ENCODE measurements at places on chromosomes 12 and 14. TPM values are rescaled to one million over a fixed set of nuclear protein-coding genes. Genes with fewer than 3 reads are reported as not detected.
A peak's percentile ranks its signal among the peaks of the same experiment; 100 is the strongest.

DEPDC4 gene
- total RNA-seq: 1.2 TPM

SLC17A8 gene
- total RNA-seq: not detected

ATXN3 gene
- total RNA-seq: 25.1 TPM

SLC22A17 gene
- total RNA-seq: 2.8 TPM

GRCh38 chr12:19757317-19757877 is 318.1 kb downstream of the AEBP2 start:
- DNase-seq: no peak

- DNase-seq: peak; percentile 13
These were observed 35.9 kb downstream of the TESC start for GRCh38 chr12:117063162-117063911.

DNA sequence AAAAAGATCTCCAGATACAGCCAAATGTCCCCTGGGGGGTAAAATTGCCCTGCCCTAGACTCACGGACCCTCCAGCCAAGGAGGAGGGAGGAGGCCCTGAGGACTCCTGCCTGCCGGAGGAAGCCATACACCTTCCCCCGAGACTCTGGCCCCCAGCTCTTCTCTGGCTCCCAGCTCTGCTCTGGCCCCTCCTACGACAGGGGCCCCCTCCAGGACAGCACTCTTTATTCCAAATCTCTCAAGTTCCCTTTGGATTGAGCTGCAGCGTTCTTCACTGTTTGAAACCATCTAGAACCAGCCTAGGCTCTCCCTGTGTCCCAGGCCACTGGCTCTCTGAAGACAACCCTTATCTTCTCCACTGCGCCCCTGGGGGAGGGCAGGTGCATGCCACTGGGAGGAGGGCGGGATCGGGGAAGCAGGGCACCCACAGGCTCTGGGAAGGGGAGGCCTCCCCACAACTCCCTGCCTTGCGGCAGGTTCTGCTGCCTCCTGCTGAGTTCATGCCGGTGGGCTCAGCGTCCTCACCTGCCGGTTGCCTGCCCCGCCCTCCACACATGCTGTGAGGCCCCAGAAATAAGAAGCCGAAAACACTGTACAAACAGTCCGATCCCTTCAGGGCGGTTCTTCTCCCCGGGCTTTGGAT is 112.7 kb downstream of the DICER1 start:
- DNase-seq: no peak

GRCh38 chr14:50943943-50944646 is at the start of gene PYGL:
Gene PYGL, minus strand, starts transcription at chr14:50944483. Its CDS starts 80 bp downstream, at chr14:50944403.
- no peak for DNase-seq

DNA sequence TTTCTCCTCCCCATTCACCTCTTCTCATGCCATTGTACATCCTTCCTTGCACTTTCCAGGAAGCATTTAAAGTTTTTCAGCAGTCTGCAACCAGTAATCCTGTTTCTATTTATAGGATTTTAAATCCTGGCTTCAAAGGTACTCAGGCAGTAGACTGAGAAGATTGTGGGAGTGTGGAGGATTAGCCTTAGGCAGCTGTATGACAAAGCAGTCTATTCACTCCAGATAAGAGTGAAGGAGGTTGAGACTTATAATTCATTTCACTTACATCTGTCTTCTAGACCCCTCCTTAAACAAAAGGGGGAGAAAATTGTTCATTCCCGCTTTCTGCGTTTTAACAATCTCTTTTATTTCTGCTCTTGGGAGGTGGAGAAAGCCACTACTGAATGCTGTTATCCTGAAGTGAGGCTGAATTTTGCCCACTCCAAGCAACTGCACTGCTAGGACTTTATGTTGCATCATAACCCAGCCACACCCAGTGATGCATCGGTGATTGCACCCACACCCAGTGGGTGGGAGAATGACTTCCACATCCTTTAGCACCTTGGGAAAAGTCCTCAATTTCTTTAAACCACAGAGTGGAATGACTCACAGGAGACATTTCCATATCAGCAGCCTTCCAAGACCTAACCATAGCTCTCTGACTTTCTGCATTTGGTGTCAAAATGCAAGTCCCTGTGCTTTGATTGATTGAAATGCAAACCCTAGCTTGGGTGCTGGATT is 382.5 kb upstream of the ATP2B1 start:
- DNase-seq: no peak

DNA sequence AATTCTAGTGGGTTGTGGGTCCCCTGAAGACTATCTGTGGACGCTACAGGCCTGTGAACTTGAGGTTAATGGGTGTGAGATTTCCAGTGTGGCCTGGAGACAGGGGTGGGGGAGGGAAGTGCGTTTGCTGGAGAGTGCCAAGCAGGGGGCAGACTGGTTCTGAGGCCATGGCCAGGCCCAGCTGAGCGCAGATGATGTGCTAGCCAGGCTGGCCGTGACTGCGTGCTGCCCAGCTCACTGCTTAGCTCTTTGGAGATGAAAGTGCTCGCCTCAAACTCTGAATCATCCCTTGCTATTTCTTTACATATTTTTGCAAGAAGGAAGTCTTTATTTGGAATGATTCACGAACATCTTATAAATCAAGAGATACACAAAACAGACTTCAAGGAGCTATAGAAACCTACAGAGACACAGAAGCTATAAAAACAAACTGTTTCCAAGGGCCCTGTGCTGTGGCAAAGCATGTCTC is 75.2 kb upstream of the PLEKHG3 start:
- no peak for DNase-seq

- DNase-seq: no peak
These were observed 7.6 kb upstream of the OVCH1 start for GRCh38 chr12:29505122-29505521.

DNA sequence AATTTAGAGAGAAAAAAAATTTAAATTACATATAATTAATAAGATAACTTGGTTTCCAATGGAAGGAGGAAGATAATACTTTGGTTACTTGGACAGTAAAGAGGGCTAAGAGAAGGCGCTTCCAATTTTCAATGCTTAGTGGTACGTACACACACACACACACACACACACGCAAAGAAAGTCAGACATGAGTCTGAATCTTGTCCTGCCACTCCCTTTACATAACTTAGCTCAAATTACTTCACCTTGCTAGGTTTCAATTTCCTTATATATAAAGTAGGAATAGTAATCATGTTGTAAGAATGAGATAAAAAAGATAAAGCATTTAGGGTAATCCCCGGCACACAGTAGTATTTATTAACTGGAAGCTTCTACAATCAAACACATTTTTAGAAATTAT is 39.7 kb upstream of the VCPKMT start:
- no peak for DNase-seq

All from CD8-positive, alpha-beta memory T cell (primary cell).